ENCODE measurements at places on chromosomes 7 and 10.

DNA sequence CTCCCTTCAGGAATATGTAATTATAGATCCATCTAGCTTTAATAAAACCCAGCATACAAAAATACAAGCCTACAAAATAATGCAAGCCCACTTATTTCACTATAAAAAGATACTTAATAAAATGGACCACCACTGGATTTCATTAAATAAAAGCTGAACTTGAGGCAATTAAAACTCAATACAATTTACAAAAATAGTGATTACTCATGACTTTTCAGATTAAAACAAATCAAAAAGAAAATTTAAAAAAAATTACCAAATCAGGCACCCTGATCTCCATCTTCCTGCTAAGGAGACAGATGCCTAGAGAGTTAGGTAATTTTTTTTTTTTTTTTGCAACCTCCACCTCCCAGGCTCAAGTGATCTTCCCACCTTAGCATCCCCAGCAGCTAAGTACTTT is 41.8 kb downstream of the PRTFDC1 start:
- no peak for DNase-seq

DNA sequence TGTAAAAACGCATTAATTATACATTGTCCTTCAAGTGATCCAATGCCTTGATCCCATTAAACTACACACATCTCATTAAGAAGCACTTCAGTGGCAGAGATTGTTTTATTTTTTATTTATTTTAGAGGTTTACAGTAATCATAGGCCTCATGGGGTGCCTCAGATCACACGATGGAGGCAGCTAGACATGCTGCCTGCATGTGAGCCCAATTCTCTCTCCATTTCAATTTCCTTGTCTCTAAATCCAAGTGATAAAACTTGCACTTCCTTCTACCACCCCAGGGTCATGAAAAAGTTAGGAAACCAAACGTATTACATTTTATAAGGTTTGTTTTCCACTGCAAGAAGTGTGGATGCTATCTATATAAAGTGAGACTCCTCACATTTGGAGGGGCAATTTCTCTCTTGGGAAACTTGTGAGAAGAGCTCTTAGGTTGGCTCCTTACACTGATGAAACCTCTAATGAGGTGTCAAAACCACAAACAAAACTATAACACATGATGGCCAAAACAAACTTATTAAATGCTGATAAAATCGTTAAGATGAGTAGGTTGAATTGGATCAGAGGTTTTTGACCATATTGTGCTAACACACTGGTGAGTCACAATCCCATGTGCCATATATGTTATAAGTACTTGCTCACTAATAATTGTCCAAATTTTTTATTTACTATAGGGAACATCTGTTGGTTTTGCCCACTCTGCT is 22.3 kb upstream of the XPNPEP1 start:
- no peak for DNase-seq

GRCh38 chr7:37683246-37684120 is at the start of gene GPR141:
GPR141 (plus strand) TSS chr7:37683766; CDS start chr7:37740394, 56,628 bp downstream.
- DNase-seq = peak; percentile 70

GRCh38 chr7:78571292-78571691 is 772.7 kb downstream of the PHTF2 start:
- no peak for DNase-seq

DNA sequence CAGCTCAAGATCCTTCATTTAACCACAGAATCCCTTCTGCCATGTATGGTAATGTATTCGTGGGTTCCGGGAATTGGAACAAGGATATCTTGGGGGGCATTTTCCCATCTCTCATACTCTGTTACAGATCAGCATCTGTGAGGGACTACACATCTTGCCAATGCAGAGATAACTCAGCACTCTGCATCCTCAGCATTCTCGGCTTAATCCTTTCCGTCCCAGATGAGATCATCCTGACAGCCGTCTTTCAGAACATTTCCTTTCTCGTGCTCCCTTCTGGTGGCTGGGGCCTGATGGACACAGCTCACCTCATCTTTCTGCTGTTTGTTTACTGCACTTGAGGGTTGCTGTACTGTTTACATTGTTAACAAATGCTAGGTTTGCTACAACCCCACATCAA is 25.3 kb downstream of the FKBP6 start:
- DNase-seq = no peak

GRCh38 chr10:14032406-14032998 is 298.2 kb downstream of the FRMD4A start:
- DNase-seq = peak; percentile 15

GRCh38 chr10:110491346-110491745 is 6.4 kb upstream of the DUSP5 start:
- no peak for DNase-seq

DNA sequence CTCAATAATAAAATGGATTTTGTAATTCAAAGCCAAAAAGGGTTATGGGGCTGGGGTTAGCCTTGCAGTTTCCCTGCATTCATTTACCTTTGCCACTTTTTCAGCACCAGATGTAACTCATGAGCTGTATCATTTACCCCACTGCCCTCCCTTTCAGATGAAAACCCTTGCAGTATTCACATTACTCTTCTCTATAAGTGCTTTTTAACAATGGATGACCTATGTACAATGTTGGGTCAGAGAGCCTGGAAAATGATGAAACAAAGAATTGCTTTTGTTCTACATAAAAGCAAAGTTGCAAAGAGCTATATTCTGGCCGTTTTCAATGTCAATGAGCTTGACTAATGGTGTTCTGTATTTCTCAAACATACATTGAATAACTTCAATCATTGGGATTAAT is 189.7 kb downstream of the TMEM26 start:
- no peak for DNase-seq

DNA sequence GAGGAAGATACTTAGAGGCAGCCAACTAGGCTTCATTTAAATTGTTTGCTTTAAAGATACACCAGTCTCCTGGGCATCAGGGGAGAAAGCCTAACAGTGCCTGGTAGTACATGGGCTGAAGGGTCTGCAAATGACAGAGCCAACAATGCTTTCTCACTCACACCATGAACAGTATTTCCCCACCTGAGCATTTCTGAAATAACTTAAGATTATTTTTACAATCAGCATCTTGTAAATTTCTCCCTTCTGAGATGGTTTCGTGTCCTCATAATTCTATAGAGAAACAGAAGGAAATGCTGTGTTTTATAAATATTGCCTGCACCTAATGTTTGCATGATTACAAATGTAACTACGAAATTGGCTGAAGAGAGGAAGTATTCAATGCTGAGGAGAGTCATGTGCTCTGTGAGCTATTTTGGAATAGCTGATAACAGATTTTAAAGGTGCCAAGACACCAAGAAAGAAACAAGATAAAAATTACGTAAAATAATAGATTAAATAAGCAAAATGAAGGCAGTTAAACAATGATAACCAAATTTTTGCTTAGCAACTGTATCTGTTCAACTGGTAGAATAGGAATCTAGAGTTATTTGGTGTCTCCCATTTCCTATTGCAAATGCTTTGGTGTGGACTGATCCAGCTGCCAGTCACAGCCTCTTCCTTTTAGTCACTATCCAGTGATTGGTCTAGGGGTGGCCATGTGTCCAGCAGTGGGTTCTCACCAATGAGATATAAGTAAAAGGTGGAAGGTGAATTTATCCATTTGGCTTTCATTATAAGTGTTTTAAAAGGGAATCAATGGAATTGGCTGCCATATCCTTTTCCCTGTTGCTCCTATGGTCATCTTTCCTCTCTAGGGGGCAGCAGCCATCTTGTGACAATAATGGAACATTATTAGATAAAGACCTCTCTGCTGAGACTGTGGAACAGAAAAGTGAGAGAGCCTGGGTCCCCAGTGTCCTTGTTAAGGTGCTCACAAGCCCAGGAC is 167.9 kb upstream of the SLC26A5 start:
- no peak for DNase-seq

DNA sequence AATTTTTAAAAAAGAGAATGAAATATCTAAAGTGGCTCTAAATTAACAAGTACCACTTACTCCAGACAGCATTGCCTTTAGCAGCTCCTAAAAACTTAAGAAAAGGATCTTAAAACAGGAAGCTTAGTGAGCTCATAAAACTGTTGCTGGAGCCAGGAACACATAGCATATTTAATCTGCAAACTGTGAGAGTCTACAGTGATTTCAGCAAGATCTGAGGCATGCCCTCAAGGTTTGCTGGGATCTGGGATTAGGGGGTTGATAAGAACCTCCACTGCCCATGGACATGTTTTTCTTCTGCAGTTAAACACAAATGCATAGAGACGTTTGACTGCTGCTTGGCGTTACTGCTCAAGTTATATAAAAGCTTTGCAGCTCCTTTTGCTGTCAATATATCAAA is 3.8 kb downstream of the GLI3 start:
- DNase-seq = no peak

DNA sequence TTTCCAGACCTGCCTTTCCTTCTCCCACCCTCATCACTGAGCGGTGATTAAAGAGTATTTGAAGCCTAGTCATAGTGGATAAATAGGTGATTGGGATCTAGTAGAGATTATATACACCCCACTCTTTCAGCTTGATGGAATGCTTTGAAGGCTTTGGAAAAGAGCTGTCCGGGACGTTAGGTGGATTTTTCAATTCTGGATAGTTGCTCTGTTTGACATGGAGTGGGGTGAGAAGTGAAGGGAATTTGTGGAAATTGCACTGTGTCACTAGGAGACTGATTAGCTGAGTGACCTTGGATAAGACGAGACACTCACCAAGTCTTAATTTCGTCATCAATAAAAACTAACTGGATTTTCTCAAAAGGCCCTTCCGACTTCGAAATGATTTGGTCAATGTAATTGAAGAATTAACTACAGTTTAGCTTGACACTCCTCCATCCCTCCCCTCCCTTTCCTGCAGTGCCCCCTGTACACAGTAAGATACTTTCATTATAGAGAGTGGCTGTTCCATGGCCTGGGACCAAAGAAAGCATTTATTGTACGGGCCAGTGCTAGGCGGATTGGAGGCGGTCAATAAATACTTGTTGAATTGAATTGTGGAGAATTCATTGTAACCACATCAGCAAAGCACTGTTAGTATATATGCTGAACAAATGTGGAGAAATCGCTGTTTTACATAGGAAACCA is 962 bp downstream of the ZKSCAN1 start:
- DNase-seq = peak; percentile 12

GRCh38 chr10:12934777-12935176 is 66.7 kb downstream of the CCDC3 start:
- DNase-seq = no peak

DNA sequence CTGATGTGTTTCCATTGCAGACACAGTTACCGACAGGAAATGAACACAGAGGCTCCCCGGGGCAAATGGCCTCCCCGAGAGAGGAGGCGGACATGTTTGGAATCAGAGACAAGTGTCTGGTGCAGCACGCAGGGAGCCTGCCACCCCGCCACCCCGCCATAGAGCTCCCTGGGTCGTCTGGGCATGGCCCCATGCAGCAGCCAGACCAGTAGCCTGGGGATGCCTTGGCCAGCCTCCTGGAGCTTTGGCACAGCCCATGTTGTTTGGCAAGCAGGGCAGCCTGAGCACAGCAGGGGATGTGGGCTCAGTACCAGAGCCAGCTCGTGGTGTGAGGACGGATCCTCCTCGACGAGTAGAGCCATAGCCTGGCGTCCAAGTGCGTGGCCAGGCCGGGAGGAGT is 80.8 kb downstream of the NKX6-2 start:
- no peak for DNase-seq

DNA sequence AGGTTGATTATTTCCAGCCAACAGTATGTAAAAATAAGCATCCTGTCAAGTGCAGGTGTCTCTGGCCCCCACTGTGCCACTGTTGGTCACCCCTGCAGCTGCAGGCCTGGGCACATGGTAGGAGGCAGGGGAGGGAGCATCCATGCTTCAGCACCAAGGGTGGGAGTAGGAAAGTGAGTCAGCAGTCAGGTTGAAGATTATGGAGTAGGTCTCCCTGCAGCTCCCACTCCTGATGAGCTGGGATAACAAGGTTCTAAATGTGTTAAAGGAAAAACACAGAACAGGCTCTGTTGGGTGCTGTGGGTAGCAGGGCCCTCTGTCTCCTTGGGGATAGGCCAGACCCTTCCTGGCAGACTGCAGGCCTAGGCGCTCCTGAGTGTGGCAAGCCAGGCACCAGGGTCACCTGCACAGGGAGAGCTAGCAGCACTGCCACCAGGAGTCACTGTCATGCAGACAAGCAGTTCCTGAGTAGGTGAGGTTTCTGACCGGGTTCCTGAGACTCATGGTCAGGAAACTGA is 59.3 kb downstream of the NUDCD3 start:
- DNase-seq = no peak

- peak; percentile 69 for DNase-seq
Observed at GRCh38 chr10:69074532-69074931, 13.4 kb upstream of the SRGN start.

DNA sequence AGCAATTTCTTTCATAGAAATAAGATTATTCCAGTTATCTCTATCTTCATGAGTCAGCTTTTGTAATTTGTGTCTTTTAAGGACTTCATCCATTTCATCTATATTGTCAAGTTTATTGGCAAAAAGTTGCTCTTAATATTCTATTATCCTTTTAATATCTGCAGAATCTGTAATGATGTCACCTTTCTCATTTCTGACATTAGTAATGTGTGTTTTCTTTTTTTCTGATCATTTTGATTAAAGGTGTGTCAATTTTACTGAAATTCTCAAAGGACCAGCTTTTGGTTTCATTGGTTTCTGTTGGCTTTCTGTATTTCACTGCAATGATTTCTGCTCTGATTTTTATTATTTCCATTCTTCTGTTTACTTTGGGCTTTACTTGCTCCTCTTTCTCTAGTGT is 17.9 kb upstream of the OR2AE1 start:
- no peak for DNase-seq

DNA sequence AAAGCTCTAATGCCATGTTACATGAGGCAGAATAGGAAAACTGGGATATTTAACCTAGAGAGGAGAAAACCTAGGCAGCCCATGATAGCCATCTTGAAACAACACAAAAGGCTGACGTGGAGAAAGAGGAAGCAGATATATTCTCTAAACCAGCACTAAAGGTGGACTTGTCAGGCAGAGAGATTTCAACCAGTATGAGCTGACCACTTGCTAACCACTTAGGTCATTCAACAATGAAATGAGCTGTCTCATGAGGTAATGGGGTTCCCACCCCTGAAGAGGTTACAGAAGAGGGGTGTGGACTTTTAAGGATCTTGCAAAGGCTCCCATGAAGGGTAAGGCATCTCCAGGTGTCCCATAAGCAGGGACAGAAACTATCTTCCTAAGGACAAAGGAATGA is 26.8 kb upstream of the EGR2 start:
- no peak for DNase-seq

GRCh38 chr7:132140341-132140740 is 435.9 kb downstream of the PLXNA4 start:
- DNase-seq = no peak

DNA sequence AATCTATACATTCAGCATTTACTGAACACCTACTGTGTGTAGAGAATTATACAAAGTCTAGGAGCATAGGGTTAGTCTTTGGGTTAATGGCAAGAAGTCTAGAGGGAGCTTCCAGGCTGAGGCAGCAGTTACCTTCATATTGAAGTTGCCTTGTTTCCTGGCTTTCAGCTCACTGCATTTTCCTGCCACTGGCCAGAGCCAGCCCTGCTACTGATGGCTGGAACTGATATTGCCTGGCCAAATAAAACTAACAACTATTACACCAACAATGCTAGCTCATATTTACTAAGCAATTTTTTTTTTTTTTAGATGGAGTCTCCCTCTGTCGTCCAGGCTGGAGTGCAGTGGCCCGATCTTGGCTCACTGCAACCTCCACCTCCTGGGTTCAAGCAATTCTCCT is 165.7 kb upstream of the ITGB1 start:
- no peak for DNase-seq
